ENCODE measurements at places on chromosomes 11 and 22.

- DNase-seq, result no peak
These were observed 5.2 kb downstream of the TMEM126A start for GRCh38 chr11:85652786-85653447.

GRCh38 chr11:96207459-96208449, 135.2 kb downstream of the MAML2 start:
- no peak for DNase-seq

DNA sequence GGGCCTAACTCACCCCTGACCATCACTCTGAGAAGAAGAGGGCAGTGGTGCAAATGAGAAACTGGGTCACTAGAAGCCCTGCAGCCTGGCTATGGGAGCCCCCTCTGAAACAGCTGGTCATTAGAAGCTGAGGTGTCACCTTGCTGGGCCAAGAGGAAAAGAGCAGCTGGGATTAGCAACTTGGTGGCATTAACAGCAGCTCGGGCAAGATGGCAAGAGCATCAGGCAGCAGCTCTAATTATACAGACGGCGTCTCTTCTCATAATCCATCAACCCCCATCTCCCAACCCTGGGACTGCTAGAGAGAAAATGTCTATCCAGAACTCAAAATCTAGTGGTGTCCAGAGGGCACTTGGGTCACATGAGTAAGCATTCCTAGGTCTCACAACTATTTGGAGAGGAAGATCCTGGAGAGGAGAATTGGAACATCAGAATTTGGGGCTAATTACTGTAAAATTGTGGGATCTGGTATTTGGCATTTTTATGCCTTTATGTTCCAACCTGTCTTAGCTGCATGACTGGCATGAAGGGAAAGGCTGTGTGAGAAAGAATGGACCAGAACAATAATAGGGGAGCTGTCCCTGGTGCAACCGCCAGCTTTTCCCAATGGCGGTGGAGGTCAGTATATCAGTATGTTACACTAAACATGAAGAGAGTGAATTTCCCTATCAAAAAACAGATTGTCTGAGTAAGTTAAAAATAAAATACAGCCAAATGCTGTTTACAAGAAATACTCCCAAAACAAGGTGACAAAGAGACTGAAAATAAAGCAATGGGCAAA, 7.6 kb upstream of the LMO1 start:
- DNase-seq, result no peak

DNA sequence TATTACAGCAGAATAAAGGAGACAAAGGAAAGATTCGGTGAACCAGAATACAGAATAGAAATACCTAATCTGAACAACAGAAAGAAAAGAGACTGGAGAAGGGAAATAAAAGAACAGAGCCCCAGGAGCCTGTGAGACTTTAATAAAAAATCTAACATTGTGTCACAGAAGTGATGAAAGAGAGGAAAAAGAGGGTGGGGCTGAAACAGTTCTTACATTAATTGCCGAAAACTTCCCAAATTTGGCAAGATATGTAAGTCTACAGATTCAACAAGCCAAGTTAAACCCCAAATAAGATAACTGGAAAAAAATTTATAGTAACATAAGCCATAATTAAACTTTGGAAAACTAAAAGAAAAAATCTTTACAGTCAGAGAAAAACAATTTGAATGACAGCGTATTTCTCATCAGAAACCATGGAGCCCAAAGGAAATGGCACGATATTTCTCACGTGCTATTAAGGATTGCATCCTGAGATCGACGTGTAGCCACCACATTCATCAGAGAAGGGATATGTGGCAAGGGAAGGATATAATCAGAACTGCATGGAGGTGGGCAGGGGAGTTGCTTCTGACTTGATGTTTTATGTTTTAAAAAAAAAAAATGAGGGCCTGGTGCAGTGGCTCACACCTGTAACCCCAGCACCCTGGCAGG, 73.9 kb downstream of the SGSM3 start:
- DNase-seq, result no peak

- DNase-seq, result peak; percentile 59
These were observed 728 bp downstream of the FANCF start for GRCh38 chr11:22624742-22625447.

DNA sequence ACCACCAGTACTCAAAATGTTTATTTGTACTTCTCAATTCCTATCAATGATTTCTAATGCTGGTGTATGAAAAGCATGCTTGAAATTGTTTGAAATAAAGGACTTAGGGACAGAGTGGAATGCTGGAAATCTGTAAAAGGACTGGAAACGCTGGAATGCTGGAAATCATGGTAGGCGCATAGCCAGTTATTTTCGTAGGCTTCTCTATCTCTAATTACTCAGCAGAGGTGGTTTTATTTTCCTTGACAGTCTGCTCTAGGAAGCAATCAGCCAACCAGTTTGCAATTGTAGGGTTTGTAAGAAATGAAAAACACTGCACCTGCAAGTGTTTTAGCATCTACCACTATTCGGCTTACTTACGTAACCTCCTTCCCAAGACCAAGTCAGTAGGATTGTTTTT, 788 bp downstream of the LIN7C start:
- no peak for DNase-seq

DNA sequence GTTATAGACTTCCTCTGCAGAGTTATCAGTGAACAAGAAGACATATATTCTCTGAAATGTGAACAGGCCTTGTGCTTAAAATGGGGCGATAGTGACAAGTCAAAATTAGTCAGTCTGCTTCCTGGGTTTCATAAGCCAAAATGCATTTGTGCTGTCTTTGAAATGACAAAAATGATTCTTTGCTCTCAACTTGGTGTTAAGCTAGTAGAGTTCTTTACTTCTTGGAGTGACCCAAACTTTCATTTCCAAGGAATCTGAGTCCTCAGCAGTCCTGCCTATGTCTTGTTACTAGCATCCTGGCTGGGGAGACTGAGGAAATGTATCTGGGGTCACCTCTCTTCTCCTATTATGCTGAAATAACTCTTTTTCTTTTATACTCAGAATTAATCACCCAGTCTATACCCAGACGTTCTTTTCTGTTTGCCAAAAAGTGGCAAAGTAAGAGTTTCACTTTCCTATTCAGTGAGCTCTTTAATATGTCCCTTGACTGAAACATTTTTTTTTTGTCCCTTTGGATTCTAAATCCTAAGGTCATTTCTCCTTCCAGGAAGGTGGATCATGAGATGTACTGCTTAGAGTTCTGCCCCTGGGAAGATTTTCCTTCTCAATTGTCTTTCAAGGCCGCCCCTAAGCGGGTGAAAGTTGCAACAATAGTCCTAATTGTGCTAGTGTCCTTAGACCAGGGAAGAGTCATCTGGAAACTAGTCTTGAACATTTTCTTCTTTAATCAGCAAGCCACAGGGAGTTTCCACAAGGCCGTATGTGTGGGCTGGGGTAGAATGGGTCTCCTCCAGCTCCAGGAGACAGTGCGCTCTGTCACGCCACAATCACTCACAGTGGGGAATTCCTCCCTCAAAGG, 53.0 kb upstream of the RDX start:
- peak; percentile 82 for DNase-seq

DNA sequence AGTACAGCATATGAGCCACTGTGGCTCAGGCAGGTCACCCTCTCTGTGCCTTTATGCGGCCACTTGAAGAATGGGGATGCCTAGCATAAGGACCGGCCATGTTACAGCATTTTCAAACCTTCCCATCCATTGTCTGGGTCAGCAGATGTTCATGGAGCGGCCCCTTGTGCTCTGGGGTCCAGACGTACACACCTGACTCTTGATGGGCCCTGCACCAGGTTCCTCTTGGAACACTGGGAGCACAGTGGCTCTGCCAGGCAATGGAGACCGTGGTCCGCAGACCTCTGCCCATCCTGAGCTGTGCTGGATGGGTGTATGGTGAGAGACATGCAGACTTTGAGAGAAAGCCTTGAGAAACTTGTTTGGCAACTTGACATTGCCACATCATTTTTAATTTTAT, 9.8 kb downstream of the PRDM11 start:
- no peak for DNase-seq

GRCh38 chr11:11621573-11622339, at the start of gene GALNT18:
TSS of gene GALNT18 (minus strand) at chr11:11622005.
- peak; percentile 48 for DNase-seq
